SK-N-SH treated with all-trans-retinoic acid at 6 μM for 48 hours (cell line): ENCODE measurements at places on chromosomes 13 and 19.

DNA sequence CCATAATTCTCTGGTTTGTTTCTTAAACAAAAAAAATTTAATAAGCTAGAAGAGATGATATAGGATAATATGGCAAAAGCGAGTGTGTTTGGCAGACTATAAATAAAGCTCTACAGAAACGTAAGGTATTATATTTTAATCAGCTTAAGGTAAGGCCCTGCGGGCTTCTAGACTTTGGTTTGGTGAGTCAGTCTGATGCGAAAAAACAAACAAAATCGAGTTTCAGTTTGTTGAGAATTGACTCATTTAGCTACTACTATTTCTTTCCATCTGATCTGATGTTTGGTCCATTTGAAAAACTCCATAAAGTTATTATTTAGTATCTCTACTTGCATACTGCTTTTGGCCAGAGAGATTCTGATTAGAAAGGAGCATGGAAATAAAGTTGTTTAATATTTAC lies 138.0 kb downstream of the MIPEP start:
- ATAC-seq, result no peak

GRCh38 chr13:22454586-22454985 lies 726.2 kb upstream of the SGCG start:
- ATAC-seq, result no peak

GRCh38 chr13:86976521-86977324 lies 694.4 kb upstream of the SLITRK5 start:
- ATAC-seq, result no peak

GRCh38 chr19:9842834-9843625 lies 7.9 kb downstream of the PIN1 start:
- ATAC-seq, result no peak

DNA sequence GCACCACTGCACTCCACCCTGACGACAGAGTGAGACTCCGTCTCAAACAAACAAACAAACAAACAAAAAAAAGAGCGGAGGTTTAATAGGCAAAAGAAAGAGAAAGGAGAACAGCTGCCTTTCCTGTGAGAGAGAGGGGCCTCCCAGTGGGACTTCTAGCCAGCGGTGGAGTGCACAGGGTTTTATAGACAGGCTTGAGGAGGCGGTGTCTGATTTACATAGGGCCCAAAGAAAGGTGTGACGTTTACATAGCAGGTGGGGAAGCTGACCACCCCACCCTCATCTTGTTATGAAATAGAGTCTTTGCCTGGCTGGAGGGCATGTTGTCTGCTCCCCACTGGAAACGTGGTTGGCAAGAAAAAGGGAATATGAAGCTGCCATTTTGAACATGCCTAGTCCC lies 106.0 kb upstream of the CSNK1A1L start:
- no peak for ATAC-seq

GRCh38 chr19:11405846-11406643 lies 13.1 kb downstream of the RGL3 start:
- no peak for ATAC-seq

GRCh38 chr13:48221686-48222187 lies 11.3 kb upstream of the ITM2B start:
- no peak for ATAC-seq

GRCh38 chr13:41548910-41549309 lies 91.6 kb downstream of the RGCC start:
- ATAC-seq, result no peak
